ENCODE measurements at places on chromosomes 7 and 10. TPM values are rescaled to one million over a fixed set of nuclear protein-coding genes. Genes with fewer than 3 reads are reported as not detected.

MMD2 gene
- 21.6 TPM for total RNA-seq

GRCh38 chr10:126425489-126426065 lies 37.3 kb upstream of the ADAM12 start:
- DNase-seq = no peak

BLVRA gene
- total RNA-seq = 20.2 TPM

UPK3BL1 gene
- total RNA-seq = 24.2 TPM

TRPV5 gene
- 1.4 TPM for total RNA-seq

DNA sequence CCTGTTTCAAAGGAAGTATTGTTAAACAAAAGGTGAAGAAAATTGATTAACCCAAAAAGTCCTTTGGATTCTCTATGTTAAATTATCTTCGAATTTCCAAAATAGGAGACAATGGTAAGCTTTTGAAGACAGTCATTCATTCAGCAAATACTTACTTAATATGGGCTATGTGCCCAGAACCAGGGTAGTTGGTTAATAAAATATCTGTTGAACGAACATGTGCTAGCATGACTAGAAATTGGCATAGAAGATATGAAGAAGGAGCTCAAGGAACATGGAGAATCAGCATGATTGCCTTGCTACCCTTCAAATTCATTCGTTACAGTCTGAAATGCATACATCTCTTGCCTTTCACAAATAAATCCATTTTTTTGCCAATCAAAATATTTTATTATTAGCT lies 123.1 kb upstream of the RHEB start:
- DNase-seq = no peak

DNA sequence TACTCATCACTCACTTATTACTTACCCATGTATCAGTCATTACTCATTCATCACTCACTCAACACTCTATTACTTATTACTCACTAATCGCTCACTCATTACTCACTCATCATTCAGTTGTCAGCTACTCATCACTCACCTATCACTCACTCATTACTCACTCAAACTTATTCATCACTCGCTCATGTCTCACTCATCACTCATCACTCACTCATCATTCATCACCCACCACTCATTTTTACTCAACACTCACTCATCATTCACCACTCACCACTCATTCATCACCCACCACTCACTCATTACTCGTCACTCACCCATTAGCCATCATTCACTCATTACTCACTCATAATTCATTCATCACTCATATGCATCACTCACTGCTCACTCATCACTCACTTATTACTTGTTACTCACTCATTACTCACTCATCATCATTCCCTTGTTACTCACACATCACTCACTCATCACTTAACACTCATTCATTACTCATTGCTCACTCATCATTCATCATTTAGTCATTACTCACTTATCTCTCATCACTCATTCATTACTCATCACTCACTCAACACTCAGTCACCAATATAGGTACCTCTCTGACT lies 237.9 kb downstream of the ADARB2 start:
- no peak for DNase-seq

GRCh38 chr10:62919776-62920175 lies 103.6 kb upstream of the EGR2 start:
- DNase-seq = no peak

DNA sequence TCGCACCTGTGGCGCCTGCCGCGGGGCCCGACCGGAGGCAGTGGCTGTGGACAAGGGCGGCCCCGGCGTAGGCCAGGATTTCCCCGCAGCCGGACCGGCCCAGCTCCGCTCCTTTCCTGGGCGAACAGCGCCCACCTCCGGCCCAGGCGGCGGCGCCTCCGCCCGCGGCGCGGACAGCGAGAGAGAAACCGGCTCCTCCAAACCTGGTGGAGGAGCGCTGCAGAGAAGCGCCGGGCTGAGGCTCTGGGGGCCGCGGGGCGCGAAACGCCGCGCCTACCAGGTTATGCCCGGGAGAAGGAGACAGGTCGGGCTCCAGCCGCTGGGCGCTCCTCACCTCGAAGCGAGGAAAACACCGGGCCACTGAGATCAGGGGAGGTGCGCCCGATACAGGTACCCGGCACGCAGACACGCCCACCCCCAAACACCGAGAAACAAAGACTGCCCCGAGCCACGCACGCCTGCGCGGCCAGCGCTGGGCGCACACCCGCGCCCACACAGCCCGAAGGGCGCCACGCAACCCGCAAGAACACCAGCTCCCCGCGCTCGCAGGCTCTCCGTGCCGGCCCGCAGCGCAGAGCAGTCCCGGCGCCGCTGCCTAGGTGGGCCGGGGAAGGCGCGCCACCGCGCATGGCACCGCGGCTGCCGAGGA lies 3.3 kb downstream of the GRID1 start:
- peak; percentile 66 for DNase-seq

KCNIP2 gene
- 6.8 TPM for total RNA-seq

DNA sequence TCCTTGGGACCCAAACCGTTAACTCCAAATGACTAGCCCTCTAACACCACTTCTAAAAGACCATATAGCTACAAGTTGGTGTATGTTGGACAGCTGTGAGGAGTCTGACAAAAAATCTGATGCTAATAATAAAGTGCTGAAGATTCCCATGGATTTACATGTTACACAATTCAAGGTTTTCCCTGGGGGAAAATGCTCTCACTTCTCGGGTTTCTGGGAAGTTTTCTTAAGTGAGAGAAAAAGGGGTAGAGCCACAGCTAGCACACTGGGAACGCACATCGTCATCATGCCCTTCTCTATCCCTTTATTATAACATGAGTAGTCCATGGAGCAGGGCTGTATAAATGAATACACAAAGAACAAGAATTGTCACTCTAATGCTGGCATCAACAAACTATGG lies 162.1 kb downstream of the CHCHD3 start:
- DNase-seq = no peak

EPHA1 gene
- total RNA-seq = 8.5 TPM

DNA sequence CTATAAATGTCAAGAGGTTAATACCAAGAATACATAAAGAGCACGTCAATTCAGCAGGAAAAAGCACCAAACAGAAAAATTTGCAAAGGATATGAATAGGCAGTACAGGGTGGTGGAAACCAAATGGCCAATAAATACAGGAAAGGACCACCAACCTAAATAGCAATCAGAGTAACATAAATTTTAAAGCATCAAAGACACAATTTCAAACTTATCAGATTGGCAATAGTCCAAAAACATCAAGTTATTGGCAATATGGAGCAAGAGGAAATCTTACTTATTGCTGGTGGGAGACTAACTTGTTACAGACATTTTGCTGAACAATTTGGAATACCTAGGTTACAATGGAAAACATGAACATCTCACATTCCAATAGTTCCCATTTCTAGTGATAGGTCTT lies 24.1 kb downstream of the SYPL1 start:
- DNase-seq = no peak

GRCh38 chr7:3844540-3845151 lies 543.6 kb downstream of the SDK1 start:
- no peak for DNase-seq

- no peak for DNase-seq
Observed at GRCh38 chr7:70402069-70402468, 729.9 kb upstream of the GALNT17 start.

GRCh38 chr7:29288181-29289091 lies 93.9 kb downstream of the CHN2 start:
- no peak for DNase-seq

DNA sequence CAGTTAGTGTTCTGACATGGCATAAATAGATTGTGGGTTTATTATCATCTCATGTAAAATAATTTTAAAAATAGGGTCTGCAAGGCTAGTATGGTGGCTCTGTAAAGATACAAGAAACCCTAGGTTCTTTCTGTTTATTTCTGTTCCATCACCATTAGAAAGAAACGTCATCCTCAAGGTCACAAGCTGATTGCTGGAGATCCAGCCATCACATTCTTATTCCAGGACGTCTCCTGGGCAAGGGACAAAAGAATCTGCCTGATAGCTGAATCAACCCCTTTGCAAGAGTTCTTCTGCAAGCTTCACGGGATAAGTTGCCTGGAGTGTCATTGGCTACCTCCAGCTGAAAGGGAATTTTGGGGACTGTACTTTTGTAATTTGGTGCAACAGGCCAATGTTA lies 184.4 kb downstream of the CAMK1D start:
- DNase-seq = no peak

- DNase-seq = no peak
Observed at GRCh38 chr7:143367972-143368371, 5.5 kb upstream of the FAM131B start.

- no peak for DNase-seq
Observed at GRCh38 chr10:614139-614711, 75.2 kb downstream of the DIP2C start.

GRCh38 chr10:30207485-30208052 lies 141.5 kb downstream of the MTPAP start:
- no peak for DNase-seq

GRCh38 chr7:90919816-90920215 lies 323.7 kb downstream of the CDK14 start:
- no peak for DNase-seq

UBTD1 gene
- 143 TPM for total RNA-seq

DNA sequence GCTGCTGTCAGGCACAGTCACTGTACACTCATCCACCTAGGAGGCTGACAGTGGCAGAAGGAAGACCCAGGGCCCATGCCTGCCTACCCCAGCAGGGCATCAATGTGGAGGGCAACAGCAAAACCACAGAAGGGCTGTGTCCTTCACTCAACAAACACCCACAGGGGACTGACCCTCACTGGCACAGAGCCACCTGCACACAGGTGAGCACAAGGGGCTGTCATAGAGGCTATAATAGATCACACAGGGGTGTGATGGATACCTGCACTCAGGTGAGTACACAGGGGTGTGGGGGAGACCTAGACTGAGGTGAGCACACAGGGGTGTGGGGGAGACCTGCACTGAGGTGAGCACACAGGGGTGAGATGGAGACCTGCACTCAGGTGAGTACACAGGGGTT lies 132.8 kb upstream of the TCERG1L start:
- no peak for DNase-seq
